ENCODE measurements at places on chromosomes 11 and 22. TPM values are rescaled to one million over a fixed set of nuclear protein-coding genes. Genes with fewer than 3 reads are reported as not detected.
A peak's percentile ranks its signal among the peaks of the same experiment; 100 is the strongest.

Gene MMP27
- not detected for total RNA-seq

GRCh38 chr11:69310351-69310750, 16.4 kb downstream of the MYEOV start:
- DNase-seq = no peak

DNA sequence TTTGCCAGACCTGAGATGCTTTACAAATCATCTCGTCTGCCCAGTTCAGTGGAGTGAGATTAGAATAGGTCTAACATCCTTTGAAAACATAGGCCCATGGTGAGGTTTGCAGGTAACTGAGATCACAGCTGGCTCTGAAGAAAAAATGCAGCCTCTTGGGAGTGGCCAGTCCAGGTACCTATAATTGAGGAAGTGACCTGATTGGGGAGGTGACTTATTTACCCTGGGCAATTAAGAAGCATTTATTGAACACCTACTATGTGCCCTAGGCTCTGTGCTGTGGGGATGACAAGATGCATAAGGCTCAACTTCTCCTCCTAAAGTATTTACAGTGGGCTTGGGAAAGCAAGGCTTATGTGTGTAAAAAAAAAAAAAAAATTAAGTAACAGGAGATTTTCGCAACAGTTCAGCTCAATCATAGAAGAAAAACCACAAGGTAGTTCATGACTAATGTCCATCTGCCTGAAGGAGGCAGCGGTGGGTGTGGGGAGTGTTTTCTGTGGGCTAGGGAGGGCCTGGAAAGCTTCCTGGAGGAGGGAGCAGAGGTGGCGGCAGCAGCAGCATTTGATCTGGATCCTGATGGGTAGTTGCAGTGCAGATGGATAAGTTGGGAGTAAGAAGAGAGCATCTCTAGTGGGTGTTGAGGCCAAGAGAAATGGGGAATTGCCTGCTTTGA, 16.1 kb downstream of the MICAL2 start:
- no peak for DNase-seq

GRCh38 chr11:110710628-110711381, 1.4 kb downstream of the ARHGAP20 start:
- DNase-seq = no peak

GRCh38 chr22:47853750-47854149, 1091.3 kb downstream of the TBC1D22A start:
- no peak for DNase-seq

- DNase-seq = no peak
Observed at GRCh38 chr11:65611758-65612603, 2.0 kb downstream of the MAP3K11 start.

Gene CREB3L1
- total RNA-seq = not detected

GRCh38 chr11:76918941-76919386, 58.2 kb downstream of the ACER3 start:
- peak; percentile 8 for DNase-seq

DNA sequence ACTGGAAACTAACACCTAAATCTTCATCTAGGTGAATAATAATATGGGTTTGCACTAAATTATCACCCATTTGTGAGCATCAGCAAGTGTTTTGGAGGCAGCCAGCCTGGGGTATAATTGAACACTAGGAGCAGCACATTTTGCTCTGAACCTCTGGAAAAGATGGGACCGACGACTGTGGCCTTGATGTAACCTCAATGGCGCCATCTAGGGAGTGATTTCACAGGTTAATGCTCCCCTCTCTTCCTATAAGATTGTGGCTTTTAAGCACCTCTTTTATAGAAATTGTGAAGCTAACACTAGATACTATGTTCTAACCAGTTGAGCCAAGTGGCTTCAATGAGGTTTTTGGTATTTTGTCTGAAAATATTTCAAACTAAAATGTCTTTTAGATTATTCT, 203.7 kb downstream of the NELL1 start:
- DNase-seq = peak; percentile 12

DNA sequence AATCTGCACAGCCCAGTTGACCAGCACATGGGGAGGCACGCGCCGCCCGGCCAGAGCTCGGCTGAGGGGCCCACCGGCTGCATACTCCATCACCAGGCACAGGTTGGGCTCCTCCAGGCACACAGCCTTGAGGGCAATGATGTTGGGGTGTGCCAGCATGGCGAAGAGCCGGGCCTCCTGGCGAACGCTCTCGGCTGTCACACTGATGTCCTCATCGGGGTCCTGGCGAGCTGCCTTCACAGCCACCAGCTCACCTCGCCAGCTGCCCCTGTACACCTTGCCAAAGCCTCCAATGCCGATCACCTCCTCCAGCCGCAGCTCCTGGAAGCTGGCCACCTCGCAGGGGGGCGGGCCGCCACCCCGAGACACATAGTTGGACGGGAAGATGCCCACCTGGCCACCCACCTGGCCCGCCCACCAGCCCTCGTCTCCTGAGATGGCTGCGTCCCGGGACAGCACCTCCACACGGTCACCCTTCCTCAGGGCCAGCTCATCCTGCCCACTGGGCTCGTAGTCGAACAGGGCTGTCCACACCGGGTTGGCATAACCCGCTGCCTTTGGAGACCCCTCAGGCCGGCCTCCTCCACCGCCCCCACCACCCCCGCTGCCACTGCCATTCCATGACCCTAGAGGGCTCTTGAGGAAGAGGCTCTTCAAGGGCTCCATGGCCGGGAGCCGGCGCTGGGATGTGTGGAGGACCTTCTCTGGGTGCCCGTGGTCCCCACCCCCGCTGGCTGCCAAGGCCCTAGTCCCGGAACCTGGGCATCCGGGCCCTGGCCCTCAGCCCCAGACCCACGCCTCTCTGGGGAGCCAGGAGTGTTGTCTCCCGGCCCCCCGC, 711 bp downstream of the MAP3K11 start:
- no peak for DNase-seq

DNA sequence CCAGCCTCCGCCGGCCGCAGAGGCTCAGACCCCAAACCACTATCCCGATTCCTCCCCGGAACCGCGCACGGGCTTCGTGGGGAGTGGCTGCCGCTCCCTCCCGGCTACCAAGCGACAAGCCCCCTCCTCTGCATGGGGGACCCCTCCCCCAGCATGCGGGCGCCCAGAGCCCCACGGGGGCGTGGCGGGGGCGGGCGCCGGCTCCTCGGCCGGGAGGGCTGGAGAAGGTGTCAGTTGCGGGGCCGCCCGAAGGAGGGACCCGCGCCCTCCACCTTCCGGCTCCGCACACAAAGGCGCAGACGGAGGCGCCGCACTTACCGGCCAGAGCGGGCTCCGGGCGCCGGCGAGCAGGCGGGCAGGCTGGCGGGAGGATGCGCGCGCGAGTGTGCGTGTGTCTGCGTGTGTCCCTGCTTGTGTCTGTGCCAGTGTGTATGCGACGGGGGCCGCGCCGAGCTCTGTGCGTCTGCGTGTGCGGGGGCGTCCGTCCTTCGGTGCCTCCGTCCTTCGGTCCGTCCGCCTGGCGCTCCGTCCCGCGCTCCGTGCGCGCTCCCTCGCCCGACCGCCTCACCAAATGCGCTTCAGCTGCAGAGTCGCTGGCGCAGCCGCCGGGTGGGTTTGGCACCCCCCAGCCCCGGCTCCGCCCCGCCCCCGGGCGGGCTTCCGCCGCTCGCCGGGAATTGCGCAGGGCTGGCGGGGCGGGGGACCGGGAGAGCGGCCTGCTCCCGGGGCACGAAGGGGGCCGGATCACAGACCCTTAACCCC, at the start of gene PTPN5:
Gene PTPN5 (minus strand): TSS at position 592 of the 762 bp plus-strand sequence. CDS start 19,840 bp downstream, outside the sequence.
- DNase-seq = no peak

DNA sequence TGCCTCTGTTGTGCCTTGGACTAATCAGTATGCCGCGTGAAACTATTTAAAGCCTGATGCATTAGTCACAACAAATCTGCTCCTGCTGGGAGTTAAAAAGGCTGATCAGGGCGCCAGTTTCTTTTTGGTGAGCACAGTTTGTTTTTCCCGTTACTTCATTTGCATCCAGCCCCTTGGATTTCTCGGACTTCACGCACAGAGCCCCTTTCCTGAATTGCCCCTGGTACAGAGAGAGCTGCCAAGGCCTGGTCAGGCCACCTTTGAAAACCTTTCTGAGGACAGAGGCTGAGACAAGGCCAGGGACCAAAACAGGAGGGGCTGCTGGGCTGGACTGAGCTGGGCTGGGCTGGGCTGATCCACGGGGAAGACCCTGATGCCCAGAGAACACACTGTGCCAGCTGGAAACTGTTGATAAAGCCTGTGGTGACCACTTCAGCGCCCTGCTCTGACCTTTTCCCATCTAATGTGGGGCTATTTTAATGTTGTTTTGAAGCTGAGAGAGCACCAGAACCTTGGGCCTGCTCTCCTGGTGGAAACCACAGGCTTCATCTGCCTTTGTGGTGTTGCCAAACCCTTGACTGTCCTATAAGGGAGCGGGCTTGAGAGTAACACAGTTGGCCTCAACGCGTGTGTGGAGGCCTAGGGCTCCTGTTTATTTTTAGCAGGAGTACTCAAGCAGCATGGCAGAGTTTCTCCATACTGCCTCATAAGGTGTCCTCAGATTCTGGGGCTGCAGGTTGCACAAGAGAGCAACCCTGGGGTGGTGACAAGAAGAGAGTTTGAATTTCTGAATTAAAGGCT, 44.2 kb downstream of the NAV2 start:
- no peak for DNase-seq

Gene FJX1
- 2.1 TPM for total RNA-seq

GRCh38 chr22:29457730-29458129, 19.3 kb downstream of the RFPL1 start:
- peak; percentile 40 for DNase-seq

DNA sequence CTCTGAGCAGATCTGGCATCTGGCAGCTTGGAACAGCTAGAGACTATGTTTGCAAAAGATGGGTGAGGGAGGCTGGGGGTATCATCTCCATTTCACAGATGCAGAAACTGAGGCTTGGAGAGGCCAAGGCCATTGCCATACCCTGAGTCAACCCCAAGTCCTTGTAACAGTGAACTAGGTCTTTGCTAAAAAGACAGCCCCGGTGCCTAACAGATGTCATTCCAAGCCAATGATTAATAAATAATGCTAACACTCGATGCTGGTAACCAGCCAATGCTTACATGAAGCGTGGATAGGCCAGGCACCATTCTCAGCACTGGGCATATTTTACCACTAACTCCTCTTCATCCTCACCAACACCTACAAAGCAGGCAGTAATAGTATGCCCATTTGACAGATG, 164.0 kb downstream of the MN1 start:
- DNase-seq = no peak

DNA sequence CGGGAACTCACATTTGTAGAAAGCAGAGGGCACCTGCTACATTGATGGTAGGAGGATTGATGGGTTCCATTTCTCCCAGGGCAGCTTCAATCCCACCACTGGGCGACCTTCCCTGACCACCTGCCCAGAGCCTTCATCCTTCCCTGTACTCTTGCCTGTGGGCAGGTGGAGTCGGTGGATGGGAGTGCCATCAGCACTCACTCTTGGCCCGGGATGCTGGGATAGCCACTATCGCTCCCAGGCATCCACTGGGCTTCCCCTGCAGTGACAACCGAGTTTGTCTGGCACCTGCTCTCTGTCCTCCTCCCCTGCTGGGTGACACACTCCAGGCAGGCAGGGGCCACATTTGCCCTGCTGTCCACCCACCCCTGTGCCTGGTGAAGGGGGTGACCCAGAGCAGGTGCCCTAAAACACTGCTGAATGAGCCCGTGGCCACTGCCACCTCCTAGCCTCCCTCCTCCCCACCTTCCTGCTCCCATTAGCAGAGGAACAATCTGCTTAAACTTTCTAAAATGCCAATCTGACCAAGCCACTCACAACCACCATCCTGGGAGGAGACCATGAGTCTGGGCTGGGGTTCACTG, 604.7 kb downstream of the TBC1D22A start:
- DNase-seq = no peak

DNA sequence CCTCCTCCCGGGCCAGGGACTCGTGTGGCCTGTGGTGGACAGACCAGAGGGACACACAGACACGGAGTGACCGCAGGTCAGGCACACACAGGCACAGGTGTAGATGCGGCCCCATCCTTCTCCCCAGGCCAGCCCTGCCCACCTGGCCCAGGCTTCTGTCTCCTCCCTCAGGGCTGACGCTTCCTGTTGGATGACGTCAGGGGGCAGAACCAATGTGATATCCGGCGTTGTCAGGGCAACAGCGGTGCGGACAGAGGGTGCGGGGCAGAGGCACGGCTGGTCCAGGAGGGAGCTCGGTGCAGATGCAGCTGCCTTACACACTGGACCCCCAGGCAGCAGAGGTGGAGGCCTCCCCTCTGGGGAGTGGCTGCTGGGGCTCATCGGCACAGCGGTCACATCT, 2.9 kb upstream of the TUBGCP6 start:
- DNase-seq = peak; percentile 62

GRCh38 chr11:126026579-126026978, 36.1 kb downstream of the CDON start:
- DNase-seq = no peak

- no peak for DNase-seq
Observed at GRCh38 chr11:36365907-36366306, 69.8 kb downstream of the PRR5L start.

DNA sequence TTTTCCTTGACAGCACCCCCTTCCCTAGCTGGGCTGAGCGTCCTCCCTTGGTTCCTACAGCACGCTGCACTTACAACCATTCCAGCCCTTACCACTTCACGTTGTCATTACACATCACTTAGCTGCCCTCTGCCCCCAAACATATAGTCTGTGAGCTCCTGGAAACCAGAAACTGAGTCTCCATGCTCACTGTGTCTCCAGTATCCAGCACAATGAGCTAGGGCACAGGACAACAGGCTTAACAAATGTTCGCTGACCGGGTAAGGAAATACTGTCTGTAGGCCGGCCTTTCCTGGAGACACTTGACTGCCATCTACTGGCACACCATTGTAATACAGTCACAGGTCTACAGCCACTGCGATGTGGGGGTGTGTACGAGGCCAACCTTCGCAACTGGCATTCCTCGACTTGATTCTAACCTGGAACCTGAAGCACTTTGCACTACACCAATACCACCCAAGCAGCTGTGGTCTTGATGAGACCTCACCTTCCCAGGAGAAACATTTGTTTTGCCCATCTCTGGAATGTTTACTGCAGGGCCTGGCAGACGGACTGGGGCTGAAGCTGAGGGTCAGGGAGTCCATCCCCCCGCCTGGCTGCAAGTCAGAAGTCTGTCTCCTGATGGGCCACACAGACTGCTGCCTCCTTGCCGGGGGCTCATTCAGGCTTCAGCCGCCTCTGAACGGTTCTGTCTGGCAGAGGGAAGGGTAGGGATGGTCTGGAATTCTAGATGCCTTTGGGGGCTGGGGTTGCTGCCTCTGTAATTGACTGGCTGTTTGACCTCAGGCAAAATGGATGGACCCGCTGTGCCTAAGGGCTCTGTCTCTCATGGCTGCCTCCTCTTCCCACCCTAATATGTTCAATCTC, 72.0 kb downstream of the SYN3 start:
- peak; percentile 63 for DNase-seq

GRCh38 chr11:123698546-123699127, 42.8 kb downstream of the ZNF202 start:
- no peak for DNase-seq

GRCh38 chr11:86688398-86689179, 16.2 kb upstream of the ME3 start:
- peak; percentile 62 for DNase-seq

Gene P2RX6
- 0.22 TPM for total RNA-seq

Data from activated CD8-positive, alpha-beta T cell treated with anti-CD3 and anti-CD28 coated beads for 36 hours (primary cell).